IMR-90 (cell line): ENCODE measurements at places on chromosomes 12 and 14. TPM values are rescaled to one million over a fixed set of nuclear protein-coding genes. Genes with fewer than 3 reads are reported as not detected.

- H3K36me3 ChIP-seq: no peaks in the 10 kb centered on the region
- peaks cover 9% of the 10 kb centered on the region for H3K4me1 ChIP-seq
- H3K4me3 ChIP-seq: no peak overlapping the region
- no peak overlapping the region for H3K27ac ChIP-seq
Observed at GRCh38 chr14:71475916-71476315, 456.3 kb upstream of the RGS6 start.

GRCh38 chr14:55976219-55976618 lies 142.0 kb upstream of the PELI2 start:
- no peak overlapping the region for H3K4me3 ChIP-seq
- H3K36me3 ChIP-seq: no peaks in the 10 kb centered on the region
- H3K27me3 ChIP-seq: no peaks in the 10 kb centered on the region
- DNase-seq: no peak
- H3K27ac ChIP-seq: no peak overlapping the region
- H3K4me1 ChIP-seq: no peaks in the 10 kb centered on the region

DNA sequence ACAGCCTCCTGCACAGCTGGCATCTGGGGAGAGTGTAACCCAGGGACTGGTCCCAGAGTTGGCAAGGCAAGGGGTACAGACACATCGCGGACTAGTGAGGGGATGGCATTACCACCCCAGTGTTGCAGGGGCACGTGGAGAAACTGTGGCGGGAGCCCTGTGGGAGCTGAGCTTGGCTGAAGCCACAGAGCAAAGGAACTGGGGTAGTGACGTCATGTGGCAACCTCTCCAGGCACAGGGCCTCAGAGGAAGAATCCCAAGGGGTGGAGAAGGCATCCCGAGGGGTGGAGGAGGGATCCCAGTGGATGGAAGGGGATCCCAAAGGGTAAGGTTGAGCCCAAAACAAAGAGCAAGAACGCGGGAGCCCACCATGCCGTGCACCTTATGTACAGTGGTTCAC lies 70.1 kb downstream of the GSC start:
- H3K4me1 ChIP-seq: no peaks in the 10 kb centered on the region
- H3K27ac ChIP-seq: no peak overlapping the region
- H3K36me3 ChIP-seq: no peaks in the 10 kb centered on the region
- H3K27me3 ChIP-seq: peaks cover 2% of the 10 kb centered on the region; the same call in 1 of the 2 replicates

DNA sequence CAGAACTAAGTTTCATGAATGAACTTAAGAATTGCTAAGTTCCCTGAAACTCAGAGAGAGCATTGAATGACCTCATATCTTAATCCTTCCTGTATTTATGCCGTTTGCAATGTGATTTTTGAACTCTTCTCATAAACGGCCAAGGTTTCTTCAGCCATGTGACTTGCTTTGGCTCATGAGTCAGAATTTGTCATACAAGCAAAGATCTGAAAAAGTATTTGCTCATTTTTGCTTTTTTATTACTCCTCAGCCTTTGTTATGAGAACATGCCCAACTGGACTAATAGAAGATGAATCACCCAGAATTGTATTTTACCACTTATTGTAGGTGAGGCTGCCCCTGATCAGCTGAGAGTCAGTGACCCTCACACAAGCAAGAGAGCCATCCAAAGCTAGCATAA lies 693.8 kb downstream of the BCL11B start:
- DNase-seq: no peak

- no peak overlapping the region for H3K4me3 ChIP-seq
- H3K4me1 ChIP-seq: peaks cover 5% of the 10 kb centered on the region
- no peaks in the 10 kb centered on the region for H3K27me3 ChIP-seq
Observed at GRCh38 chr12:89733579-89734201, 25.1 kb upstream of the ATP2B1 start.

- peaks cover 6% of the 10 kb centered on the region for H3K27me3 ChIP-seq
- no peaks in the 10 kb centered on the region for H3K36me3 ChIP-seq
- no peaks in the 10 kb centered on the region; the same call in 1 of the 2 replicates for H3K4me1 ChIP-seq
Observed at GRCh38 chr14:23243066-23243465, 5.3 kb downstream of the RNF212B start.

- H3K4me1 ChIP-seq: peaks cover 3% of the 10 kb centered on the region; the same call in 1 of the 2 replicates
- H3K4me3 ChIP-seq: no peak overlapping the region
- DNase-seq: peak; percentile 43
- H3K27me3 ChIP-seq: peaks cover 25% of the 10 kb centered on the region
- no peaks in the 10 kb centered on the region for H3K36me3 ChIP-seq
- no peak overlapping the region for H3K27ac ChIP-seq
Observed at GRCh38 chr12:57047981-57048380, 1.9 kb downstream of the MYO1A start.

DNA sequence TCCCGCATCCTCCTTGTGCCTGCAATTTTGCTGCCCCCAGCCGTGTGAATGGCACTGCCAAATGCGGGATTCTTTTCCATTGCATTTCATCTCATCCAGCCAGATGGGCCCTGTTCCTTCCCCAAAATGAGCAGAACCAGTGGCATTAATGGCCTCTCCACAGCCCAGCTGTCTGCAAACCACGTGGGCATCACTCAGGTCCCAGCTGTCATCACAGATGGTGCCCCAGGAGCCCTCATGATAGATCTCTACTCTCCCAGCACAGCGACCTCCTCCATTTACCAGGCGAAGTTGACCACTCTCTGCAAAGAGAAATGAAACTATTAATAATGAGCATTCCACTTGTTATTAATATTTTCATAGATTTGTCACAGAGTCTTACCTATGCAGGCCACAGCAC lies 17.1 kb downstream of the CD163 start:
- H3K36me3 ChIP-seq: no peaks in the 10 kb centered on the region
- no peak for DNase-seq
- H3K27ac ChIP-seq: no peak overlapping the region
- H3K27me3 ChIP-seq: no peaks in the 10 kb centered on the region; the same call in 1 of the 2 replicates

DNA sequence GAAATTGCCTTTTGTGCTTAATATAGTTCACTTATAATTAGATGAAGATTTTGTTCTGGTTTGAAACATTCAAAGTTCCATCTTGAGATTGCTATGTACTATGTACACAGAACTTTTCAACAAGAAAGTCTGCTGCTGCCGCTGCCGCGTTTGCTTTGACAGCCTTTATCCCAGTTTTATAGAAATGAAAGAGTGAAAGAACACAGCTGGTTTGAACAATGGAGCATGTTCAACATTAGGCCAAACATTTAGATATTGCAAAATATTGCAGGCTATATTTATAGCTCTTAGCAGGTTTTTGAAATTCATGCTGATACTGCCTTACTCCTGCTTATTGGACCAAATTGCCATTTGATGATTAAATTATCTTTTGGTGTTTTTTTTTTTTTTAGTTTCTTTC lies 299.8 kb upstream of the PRKD1 start:
- H3K4me1 ChIP-seq: peaks cover 9% of the 10 kb centered on the region
- H3K4me3 ChIP-seq: no peak overlapping the region
- peak; percentile 55 for DNase-seq
- no peaks in the 10 kb centered on the region for H3K27me3 ChIP-seq
- no peak overlapping the region for H3K27ac ChIP-seq

DNA sequence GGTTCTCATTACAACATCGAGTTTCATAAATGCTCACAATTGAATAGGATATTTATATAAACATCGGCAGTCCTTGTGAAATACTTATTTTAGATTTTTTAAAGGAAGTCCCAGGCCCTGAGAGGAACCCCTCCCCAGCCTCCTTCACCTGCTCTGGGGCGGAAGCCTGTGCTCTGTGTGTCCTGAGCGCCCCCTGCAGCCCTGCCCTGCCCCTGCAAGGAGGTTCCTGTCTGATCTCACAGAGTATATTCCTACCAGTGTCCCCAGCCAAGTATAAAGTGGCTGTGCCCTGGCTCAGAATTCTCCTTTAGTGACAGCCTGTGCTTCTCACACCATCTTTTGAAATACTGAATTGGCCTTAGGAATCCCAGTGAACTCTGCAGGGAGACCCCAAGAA lies 659.5 kb downstream of the TMEM121 start:
- H3K4me3 ChIP-seq: no peak overlapping the region
- H3K36me3 ChIP-seq: no peaks in the 10 kb centered on the region
- no peaks in the 10 kb centered on the region for H3K4me1 ChIP-seq
- H3K27ac ChIP-seq: no peak overlapping the region
- no peaks in the 10 kb centered on the region for H3K27me3 ChIP-seq

DNA sequence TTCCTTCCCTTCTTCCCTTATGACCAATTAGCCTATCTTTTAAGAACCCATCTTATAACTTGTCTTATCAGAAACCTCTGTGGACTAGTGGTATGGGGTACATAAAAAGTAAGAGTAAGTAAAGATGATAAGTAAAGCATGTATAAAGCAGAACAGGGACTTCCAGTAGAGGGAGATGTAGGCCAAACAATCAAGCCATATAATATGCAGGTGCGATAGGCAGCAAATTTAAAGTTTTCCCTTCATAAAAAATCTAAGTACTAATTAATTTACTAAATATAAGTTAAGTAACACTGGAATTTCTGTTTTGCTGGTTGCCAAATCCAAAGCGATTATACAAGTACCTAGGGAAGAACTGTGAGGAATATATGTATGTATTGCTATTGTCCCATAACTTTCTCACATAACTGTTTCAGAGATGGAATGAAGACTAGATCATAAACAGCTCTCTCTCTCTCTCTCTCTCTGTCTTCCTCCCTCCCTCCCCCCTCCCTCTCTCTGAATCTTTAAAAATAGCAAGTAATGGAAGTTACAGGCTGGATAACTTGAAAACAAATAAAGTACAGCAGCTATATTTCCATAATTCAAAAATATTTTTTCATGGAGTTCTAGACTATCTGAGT lies 25.7 kb downstream of the METTL25 start:
- H3K36me3 ChIP-seq: no peaks in the 10 kb centered on the region
- no peak overlapping the region for H3K27ac ChIP-seq
- DNase-seq: peak; percentile 54
- H3K4me1 ChIP-seq: no peaks in the 10 kb centered on the region
- H3K27me3 ChIP-seq: no peaks in the 10 kb centered on the region

DNA sequence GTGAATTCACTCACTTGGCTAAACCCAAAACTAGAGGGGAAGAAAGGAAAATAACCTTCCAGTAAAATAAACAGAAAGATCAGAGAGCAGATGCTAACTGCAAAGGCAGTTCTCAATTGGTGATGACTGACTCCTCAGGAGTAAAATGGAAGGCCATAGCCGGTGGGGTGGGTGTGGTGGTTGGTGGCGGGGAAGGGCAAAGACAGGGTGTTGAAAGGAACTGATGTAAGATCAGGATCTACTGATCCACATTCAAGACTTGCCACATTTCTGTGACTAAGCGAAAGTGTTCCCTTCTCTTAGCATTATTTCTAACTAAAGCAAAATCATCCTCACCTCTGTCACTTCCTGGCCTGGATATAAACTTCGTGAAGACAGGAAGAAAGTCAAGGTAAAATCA lies 26.3 kb upstream of the TC2N start:
- peaks cover 40% of the 10 kb centered on the region for H3K36me3 ChIP-seq
- no peak for DNase-seq
- no peak overlapping the region for H3K4me3 ChIP-seq
- H3K4me1 ChIP-seq: peaks cover 6% of the 10 kb centered on the region; the same call in 1 of the 2 replicates
- no peaks in the 10 kb centered on the region for H3K27me3 ChIP-seq
- no peak overlapping the region for H3K27ac ChIP-seq

DNA sequence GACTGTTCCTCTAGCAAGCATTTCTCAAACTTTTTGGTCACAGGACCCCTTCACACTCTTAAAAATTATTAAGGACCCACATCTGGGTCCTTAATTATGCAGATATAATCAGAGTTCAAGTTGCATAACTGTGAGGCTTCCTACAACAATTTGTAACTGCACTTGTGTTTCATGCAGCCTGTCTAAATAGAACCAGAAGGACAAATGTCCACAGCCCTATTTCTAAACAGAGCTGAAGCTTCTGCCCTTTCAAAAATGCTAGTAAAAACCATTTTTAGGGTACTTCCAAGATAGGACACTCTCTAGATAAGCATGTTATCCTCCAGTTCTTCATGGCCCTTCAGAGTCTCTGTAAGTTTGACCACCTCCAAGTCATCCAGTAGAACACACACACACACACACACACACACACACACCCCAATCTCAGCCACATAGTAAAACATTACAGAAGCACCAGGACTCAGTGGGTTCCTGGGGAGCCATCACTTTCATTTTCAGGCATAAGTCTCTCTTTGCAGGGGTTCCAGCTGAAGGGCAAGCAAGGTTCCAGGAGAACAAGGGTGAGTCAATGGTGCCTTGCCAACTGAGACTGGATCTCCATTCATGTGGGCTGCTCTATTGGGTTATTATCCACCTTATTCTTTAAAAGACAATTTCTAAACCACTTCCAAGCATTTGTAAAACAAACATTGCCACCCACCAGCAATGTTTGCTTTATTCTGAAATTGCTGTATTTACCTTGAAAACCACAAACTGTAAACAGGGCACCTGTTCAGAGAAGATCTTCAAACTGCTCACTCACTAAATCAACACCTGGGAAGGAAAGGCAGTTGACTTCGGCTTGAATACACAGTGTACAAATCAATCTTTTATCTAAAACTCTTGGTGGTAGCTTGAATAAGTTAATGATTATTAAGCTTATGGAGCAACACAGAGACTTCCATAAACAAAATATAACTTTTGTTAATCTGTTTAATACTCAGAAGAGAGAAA lies 64.1 kb downstream of the ITPR2 start:
- no peak overlapping the region for H3K27ac ChIP-seq
- no peak overlapping the region for H3K4me3 ChIP-seq
- DNase-seq: no peak
- no peaks in the 10 kb centered on the region for H3K27me3 ChIP-seq
- no peaks in the 10 kb centered on the region for H3K4me1 ChIP-seq

DNA sequence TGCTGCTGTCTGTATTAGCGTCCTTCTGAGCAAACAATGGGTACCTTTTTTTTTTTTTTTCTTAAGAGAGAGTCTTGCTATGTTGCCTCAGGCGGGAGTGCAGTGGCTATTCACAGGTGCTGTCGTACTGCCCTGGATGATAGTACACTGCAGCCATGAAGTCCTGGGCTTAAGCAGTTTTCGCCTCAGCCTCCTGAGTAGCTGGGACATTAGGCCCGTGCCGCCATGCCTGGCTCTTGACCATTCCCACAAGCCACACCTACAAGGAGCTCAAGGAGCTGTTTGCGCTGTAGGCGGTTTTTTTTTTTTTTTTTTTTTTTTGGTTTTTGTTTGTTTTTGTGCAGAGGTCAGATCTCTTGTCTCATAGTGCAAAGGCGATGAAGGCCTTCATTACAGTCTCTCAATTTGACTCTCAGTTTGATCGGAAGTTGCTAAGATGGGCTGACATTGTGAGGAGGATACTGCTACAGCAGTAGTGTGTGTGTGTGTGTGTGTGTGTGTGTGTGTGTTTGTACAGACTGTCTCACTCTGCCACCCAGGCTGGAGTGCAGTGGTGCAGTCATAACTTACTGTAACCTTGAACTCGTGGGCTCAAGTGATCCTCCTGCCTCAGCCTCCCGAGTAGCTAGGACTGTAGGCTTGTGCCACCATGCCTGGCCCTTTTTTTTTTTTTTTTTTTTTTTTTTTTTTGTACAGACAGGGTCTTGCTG lies 34.2 kb downstream of the TRAF3 start:
- peaks cover 1% of the 10 kb centered on the region; the same call in 1 of the 2 replicates for H3K36me3 ChIP-seq
- no peak for DNase-seq
- no peak overlapping the region for H3K4me3 ChIP-seq
- H3K4me1 ChIP-seq: peaks cover 3% of the 10 kb centered on the region
- no peak overlapping the region for H3K27ac ChIP-seq
- H3K27me3 ChIP-seq: no peaks in the 10 kb centered on the region

- peaks cover 32% of the 10 kb centered on the region for H3K36me3 ChIP-seq
- peaks cover 10% of the 10 kb centered on the region for H3K4me1 ChIP-seq
- H3K27ac ChIP-seq: peak overlapping the region; percentile 55; the same call in 1 of the 2 replicates
Observed at GRCh38 chr12:112182499-112182898, 57.1 kb downstream of the TRAFD1 start.

NRXN3 gene
- 4.8 and 6.4 TPM in 2 replicates for total RNA-seq

ANP32D gene
- not detected in 2 replicates for total RNA-seq

KRT71 gene
- total RNA-seq: not detected in 2 replicates

ZFHX2 gene
- total RNA-seq: under 0.01 and 0.18 TPM in 2 replicates

LMO3 gene
- total RNA-seq: 0.54 and 1.7 TPM in 2 replicates

RD3L gene
- total RNA-seq: not detected in 2 replicates
